ENCODE measurements at places on chromosomes 12 and 14.

DNA sequence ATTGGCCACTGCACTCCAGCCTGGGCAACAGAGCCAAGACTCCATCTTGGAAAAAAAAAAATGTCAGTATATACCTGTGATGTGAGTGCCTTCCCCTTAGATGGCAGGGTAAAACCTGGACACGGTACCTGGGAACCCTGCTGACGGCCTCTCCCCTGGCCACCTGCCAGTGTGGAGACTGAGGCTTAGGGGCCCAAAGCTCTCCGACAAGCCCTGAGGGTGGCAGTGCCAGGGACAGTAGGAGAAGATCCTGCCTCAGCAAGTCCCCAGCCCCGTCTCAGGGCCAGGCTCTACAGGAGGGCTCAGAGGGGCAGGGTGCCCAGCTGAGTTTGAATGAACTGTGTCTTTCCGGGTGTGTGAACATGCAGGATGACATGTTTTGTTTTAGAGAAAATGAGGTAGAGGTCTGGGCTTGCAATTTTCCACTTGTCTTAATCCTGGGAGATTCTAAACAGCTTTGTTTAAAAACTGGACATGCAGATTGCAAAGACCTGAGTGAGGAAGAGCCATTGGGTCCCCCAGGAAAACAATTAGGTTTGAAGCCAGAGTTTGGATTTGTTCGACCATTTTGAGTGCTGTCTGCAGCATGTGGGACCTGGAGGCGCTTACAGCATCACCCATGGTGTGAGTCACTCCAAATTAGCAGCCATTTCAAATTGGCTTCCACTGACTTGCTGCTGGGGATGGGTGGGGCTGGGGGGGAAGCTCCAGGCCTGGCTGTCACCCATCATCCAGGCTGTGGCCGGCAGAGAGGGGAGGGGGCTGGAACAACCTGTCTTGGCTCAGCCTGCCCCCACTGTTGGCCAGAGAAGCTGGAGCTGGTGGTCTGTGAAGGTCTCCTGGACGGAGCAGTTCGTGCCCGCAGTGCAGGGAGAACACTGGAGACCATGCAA is 10.8 kb downstream of the TSPAN9 start:
- no peak for DNase-seq

DNA sequence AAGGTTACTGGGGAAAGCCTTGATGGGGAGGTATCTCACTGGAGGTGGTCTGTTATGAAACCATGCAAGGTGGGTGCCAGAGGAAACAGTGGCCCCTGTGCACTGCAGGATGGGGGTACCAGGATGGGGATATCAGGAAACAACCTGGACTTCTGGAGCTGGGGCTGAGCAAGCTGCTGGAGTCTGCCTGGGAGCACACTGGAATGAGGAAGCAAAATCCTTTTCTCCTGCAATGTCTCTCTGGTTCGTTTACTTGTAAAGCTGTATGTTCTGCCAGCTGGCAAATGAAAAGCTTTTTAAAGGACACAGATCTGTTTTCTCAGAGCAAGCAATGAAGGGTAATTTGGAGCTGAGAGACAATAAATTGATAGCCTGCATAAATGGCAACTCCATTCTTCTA is 23.2 kb upstream of the SERPINA1 start:
- no peak for DNase-seq

- DNase-seq = no peak
These were observed 223.3 kb downstream of the RGS6 start for GRCh38 chr14:72155379-72155993.

- DNase-seq = peak; percentile 53
These were observed 71.3 kb downstream of the ANKRD9 start for GRCh38 chr14:102437997-102438915.

GRCh38 chr12:72747111-72747849 is 475.1 kb downstream of the TRHDE start:
- no peak for DNase-seq

DNA sequence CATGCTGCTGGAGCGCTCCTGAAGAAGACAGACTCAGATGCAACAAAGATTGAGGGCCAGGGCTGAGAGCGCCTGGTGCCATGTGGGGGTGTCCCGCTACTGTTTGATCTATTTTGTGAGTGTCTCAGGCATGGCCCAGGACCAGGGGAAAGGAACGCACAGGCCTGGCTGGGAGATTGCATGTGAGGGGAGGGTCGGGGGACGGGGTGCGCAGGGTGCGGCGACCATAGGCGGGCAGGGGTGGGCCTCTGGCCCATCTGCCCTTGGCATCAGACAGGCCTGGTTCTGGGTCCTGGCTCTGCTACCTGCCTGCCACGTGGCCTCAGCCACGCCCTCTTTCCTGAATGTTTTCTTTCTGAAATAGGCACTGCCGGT is 47.5 kb downstream of the BEGAIN start:
- DNase-seq = no peak

DNA sequence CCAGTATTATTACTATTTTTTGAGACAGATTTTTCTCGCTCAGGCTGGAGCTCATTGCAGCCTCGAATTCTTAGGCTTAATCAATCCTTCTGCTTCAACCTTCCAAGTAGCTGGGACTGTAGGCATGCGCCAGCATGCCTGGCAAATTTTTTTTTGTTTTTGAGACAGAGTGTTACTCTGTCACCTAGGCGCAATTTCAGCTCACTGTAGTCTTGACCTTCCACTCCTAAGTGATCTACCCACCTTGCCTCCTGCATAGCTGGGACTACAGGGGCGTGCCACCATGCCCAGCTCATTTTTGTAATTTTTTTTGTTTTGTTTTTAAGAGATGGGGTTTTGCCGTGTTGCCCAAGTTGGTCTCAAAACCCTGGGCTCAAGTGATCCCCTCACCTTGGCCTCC is 15.2 kb downstream of the ERC1 start:
- no peak for DNase-seq

GRCh38 chr12:17691369-17691768 is 398.6 kb downstream of the RERGL start:
- DNase-seq = no peak

GRCh38 chr12:94183708-94184379 is 35.5 kb downstream of the PLXNC1 start:
- DNase-seq = no peak

GRCh38 chr12:79932357-79932756 is 2.5 kb downstream of the PPP1R12A start:
- DNase-seq = no peak

- no peak for DNase-seq
These were observed 132.1 kb downstream of the SAMD4A start for GRCh38 chr14:54698966-54699530.

- DNase-seq = no peak
These were observed 23.2 kb upstream of the LYZ start for GRCh38 chr12:69324797-69325466.

DNA sequence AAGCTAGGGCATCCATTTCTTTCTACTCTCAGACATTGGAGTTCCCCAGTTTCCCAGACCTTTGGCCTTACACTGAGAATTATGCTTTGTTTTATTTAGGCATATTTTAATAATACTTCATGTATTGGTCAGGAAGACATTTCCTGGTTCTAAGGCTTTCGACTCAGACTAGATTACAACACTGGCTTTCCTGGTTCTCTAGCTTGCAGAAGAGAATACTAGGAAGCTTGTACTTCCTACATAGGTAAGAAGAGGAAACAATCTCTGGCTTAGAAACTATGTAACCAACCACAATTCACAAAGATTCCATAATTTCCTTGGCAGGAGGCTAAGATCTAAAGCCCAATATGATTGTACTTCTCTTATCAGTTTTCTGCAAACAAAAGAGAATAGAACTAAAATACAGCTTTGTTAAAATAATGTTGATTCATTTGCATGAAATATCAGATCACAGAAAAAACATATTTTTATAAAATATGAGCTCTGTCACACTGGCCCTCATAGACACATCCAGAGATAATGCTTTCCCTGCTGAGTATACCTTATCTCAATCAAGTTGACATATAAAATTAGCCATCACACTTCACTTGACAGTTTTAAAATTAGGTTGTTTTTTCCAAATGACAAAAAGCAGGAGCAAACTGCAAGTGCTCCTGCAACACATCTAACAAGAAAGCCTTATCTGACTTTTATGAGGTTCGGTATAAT is 30.5 kb downstream of the CLEC2D start:
- DNase-seq = no peak

DNA sequence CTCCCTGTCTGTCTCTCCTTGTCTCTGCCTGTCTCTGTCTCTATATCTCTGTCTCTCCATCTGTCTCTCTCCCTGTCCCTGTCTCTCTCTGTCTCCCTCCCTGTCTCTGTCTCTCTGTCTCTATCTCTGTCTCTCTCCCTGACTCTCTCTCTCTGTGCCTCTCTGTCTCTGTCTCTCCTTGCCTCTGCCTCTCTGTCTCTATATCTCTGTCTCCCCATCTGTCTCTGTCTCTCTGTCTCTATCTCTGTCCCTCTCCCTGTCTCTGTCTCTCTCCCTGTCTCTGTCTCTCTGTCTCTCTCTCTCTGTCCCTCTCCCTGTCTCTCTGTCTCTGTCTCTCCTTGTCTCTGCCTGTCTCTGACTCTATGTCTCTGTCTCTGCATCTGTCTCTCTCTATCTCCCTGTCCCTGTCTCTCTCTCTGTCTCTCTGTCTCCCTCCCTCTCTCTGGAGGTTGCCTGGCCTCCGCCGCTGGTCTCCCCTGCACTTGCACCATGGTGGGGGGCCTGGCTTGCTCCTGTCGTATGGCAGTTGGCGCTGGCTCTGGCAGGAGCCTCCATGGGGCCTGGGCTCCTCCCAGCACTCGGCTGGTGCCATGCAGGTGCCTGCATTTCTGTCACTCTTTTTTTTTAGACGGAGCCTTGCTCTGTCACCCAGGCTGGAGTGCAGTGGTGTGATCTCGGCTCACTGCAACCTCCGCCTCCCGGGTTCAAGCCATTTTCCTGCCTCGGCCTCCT is 28.3 kb downstream of the MMP17 start:
- no peak for DNase-seq

DNA sequence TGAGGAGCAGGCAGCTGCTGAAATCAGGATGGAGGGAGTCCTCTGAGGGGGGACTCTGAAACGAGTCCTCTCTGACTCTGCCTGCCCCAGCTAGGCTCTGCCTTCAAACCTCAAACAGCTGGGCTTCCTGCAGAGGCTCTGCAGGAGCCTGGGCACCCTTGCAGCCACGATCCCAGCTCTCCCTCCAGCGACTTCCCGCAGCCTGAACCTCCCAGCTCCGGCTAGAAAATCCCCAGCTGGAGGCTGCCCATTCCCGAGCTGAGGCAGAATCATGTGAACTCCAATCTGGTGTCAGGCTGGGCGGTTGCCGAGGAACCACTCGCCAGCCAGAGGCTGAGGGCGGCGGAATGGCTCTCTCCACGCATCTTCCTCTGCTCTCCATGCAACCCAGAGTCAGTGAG is at the start of gene GPR68:
Gene GPR68, minus strand, starts transcription at position 204 of the 401 bp plus-strand sequence. CDS start 9,654 bp downstream, outside the sequence.
- DNase-seq = no peak

DNA sequence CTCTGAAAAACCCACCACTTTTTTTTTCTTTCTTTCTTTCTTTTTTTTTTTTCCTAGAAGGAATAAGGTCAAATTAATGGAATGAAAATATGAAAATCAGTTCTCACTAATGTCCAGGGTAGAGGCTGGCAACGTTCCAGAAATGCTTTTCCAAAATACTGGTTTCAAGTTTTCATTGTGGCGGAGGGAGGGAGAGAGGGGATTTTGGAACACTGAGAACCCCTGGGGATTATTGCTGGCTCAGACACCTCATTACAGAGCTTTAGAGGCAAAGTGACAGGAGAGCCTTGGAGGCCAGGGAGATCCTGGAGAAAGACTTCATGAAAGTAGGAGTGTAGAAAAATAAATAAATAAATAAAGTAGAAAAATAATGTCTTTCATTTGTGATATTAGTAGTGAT is 45.4 kb downstream of the ALX1 start:
- DNase-seq = no peak

DNA sequence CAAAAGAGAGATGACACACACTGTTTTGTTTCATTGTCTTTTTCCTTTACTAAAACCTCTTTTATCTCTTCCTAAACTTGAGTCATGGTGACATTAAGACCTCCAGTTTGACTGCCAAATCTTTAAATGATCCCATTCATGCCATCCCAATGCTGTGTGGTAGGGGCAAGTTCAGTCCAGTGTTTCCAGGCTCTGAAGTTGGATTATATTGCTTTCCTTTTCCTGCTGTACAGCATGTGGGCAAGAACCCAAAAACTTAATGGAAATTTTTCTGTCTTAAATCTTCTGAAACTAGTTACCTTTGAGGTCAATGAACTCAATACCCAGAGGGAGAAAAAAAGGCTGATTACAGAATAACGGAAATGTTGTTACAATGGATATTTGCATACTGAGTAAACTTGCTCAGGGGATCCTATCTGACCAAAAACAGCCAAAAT is 187.1 kb upstream of the FAR2 start:
- no peak for DNase-seq

GRCh38 chr12:113151655-113152054 is 2.1 kb downstream of the CFAP73 start:
- DNase-seq = no peak

- no peak for DNase-seq
These were observed 321.8 kb downstream of the SNAPC1 start for GRCh38 chr14:62084020-62084419.

DNA sequence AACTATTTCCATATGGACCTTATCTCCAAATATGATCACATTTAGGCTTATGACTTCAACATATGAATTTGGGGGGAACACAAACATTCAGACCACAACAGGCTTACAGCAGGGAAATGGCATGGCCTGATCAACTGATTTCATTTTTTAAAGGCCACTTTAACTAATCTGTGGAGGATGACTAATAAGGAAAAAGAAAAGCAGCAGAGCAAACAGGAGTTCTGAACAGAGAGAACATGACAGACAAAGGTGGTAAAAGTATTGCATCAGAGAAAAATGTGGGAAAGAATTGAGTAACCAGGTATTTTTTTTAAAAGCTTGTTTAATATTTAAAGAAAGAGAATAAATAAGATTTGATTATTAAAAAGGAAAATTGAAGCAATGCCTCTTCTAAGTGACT is 366.1 kb upstream of the TMPO start:
- no peak for DNase-seq

DNA sequence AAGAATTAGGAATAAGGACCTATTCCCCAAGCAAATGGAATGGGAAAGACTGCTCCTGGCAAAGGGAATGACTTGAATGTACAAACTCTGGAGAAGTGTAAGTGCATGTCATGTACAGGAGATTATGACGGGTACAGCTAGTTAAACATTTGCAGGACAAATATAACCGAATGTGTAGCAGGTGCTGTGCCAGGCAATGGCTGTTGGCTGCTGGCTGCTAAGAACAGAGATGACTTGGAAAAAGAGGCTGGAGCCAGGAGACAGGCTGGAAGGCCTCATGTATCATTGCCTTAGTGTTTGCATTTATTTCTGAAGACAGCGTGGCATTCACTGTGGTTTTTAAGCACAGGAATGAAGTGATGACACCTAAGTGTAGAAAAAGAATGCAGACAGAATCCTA is 136.8 kb downstream of the TTC8 start:
- DNase-seq = no peak

DNA sequence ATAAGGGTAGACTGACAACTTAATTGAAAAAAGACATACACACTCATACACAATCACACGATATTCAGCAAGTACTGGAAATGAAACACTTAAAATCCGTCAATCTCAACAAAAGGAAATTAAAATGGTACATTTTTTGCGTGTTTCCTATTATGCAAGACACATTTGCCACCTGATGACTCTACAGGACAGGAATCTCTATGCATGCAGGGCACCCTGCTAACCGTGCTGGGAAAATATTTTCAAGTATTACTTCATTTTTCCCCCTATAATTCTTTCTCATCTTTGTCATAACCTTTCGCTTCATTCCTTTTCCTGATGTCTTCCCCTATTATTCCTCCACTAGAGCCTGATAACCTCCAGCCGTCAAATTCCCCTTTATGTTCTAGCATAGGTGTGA is 150.2 kb downstream of the TMEM132D start:
- DNase-seq = no peak

- DNase-seq = no peak
These were observed 8.5 kb downstream of the STXBP6 start for GRCh38 chr14:25041484-25041883.

- DNase-seq = no peak
These were observed 50.0 kb upstream of the GPATCH2L start for GRCh38 chr14:76101391-76102379.

Measured in activated T-cell treated with anti-CD3 and anti-CD28 coated beads, Interleukin-2, amount 50 U/mL, for 4 hours (primary cell).